Stimulated activated CD4-positive, alpha-beta T cell treated with anti-CD3 and anti-CD28 coated beads, Interleukin-1b, Interleukin-23, amount 100 ng/mL, for 1 hour (primary cell): ENCODE measurements at places on chromosomes 4 and X.

DNA sequence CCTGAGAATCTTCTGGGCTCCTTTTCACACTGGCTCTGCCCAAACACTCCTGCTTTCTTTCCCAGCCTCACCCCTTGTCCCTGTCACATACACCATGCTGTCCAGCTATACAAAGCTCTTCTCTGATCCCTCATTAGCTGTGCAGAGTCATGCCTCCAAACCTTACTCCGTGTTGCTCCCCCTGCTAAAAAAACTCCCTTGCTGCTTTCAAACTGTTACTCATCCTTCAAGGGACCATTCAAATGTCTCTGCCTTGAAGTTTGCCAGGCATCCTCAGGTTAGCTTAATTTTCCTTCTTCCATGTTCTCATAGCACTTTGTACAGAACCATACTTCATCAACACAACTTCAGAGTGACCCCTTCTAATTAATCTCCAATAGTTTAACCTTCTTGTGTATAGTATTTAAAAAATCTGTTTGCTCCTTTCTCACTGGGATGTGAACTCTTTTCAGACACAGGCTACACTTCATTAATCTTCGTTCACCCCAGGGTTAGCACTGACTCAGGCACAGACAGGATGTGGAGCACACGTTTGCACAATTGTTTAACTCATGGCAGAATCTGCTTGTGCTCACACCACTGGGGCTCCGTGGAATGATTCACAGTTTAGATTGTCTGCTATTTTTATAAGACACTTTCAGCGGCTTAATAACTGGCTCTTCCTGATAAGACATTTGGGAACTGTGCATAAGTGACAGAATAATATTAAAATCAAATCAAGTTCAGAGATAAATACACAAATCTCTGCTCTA is 21.4 kb upstream of the SEL1L3 start:
- DNase-seq, result no peak

GRCh38 chr4:43835869-43836268 is 612.7 kb downstream of the KCTD8 start:
- DNase-seq, result no peak

DNA sequence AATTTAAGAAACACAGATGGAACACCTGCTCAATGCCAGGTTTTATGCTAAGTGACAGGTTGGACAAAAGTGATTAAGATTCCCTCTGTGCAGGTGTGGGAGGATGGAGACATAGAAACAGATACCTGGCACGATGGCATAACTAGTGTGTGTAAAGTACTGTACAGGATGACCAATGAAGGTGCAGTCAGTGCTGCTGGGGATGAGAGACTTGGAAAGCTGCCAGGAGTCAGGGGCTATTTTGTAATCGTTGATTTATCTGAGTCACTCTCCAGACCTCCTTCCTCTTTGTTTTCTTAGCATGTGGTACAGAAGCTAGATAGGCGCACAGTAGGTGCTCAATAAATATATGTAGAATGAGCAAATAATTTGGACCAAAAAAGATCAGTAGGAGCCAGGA is 58.2 kb downstream of the CWH43 start:
- no peak for DNase-seq

DNA sequence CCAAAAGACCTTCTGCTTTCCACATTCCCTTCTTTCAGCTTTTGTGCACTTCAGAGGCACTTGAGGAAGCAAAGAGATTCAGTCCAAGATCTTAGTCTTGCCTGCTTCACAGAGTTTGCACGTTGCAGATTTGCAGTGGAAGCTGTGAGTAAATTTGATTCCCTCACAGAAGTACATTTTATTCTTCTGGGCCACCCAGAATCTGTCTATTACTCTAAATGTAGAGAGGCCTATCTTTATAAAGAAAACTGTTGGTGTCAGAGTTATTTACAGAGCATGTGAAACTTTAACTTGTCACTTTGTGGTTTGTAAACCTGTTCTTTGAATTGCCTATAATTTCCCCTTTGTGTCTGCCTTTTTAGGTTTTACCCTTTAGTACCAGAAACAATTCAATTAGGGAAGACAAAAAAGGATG is 15.5 kb downstream of the SPRY1 start:
- no peak for DNase-seq

GRCh38 chr4:128355305-128355704 is 67.7 kb upstream of the PGRMC2 start:
- DNase-seq, result no peak

DNA sequence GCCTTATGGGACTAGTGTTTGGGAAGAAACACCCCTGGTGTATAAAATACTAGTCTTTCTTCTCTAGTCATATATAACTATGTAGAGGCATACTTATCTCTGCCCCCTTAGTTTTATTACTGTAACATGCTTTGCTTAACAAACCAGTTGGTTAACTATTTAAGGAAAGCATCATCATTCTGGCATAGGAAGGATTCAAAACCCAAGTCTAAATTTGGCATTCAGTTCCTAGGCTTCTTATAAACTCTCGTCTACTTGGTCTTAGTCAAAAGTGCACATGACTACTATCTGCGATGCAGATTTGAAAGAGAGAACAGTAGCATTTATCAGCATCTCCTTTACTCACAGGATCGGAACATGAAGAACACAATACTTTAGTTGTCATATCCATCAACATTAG is 111.3 kb downstream of the MFAP3L start:
- DNase-seq, result no peak

DNA sequence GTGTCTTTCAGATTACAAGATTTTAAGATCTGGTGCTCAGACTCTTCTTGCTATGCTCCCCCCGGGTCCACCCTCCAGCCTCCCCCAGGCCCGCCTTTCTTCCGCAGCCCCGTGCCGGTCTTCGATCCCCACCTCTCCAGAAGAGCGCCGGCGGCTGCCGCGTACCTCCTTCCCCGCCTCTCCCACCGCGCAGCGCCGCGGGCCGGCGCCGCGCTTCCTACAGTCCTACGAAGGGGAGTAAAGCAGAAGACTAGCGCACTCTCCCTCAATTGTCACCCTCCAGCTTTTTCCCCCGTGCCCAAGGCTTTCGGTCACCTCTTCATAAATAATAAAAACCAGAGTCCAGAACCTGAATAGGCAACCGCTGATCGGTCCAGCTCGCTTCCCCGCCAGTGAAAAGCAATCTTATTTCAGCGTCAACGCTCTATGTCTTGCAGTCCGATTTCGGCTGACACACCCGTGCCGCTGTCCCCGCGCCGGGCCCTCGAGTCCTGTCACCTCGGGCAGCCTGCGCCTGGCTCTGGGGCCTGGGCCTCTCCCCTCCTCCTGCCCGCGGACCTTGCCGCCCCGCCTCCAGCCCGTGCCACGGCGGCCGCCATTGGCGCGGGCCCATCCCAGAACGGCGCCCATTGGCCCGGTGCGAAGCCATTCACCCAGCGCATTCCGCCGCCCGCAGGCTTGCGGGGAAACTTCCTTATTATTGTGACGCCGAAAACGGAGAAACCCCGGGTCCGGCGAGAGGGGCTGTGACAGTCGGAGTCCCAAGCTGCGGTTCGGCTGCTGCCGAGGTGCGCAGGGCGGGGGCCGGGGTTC is at the start of gene HERC3:
Gene HERC3 (plus strand): TSS at position 694 of the 813 bp plus-strand sequence. CDS start 13,344 bp downstream, outside the sequence.
- peak; percentile 60 for DNase-seq

- DNase-seq, result no peak
Observed at GRCh38 chr4:1493540-1494287, 87.5 kb upstream of the NKX1-1 start.

DNA sequence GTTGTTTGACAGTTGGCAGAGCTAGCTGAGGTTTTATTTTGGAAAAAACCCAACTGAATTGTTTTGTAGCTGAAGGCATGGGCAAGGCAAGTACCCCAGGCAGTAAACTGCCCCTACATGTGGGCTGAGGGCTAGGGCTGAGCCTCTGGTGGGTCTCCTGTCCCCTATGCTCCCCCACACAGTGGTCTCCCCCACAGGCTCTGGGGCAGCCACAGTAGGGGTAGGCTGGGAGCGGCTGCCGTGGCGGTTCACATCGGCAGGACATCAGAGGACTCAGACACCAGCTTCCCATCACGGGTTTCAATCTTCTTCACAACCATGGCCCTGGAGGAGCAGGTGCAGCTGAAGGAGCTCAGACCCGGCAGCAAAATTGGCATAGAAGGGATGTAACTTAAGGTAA is 10.7 kb upstream of the ALAS2 start:
- DNase-seq, result no peak

DNA sequence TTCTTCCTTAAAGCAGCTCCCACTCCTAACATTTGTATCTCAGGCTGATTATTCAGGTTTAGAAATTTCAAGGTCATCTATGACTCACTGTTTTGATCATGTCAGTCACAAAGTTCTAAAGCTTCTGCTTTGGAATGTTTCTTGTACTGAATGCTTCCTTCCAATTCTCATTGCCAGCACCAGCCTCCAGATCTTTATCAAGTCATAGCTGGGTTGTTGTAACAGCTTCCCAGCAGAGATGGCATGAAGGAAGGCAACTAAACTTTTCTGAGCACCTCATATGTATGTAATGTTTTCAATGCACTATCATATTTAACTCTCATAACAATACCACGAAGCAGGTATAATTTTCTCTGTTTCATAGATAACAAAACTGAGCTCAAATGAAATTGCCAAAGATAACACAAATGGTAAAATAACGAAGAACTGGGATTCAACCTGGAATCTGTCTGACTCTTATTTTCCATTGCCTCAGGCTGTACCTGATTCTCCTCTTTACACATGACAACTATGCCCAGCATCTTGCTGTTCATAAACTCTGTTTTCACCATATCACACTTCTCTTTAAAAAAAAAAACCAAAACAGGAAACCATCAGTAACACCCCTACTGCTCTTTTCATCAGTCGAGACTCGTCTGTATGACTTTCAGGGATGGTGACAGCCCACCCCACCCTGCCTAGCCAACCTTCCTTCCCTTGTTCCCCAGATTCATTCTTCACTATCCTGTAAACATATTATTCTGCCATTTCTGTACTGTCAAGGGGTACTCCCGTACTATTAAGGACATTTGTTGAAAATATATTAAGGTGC is 13.4 kb downstream of the TRPC3 start:
- DNase-seq, result no peak

DNA sequence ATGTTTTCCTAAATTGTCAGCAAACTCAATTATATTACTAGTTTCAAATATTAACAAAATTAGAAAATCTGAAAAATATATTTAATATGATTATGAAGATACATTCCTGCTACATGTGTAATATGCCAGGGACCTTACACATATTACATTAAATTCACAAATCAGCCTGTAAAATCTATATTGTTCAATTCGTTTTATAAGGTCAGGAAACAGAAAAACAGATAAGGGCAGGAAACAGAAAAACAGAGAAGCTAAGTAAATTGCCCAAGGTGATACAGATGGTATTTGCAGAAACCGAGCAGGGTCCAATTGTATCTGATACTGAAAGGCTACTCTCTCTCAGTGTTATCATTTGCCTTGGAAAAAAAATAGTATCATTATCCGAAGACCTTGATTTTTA is 739.0 kb downstream of the DMD start:
- no peak for DNase-seq

DNA sequence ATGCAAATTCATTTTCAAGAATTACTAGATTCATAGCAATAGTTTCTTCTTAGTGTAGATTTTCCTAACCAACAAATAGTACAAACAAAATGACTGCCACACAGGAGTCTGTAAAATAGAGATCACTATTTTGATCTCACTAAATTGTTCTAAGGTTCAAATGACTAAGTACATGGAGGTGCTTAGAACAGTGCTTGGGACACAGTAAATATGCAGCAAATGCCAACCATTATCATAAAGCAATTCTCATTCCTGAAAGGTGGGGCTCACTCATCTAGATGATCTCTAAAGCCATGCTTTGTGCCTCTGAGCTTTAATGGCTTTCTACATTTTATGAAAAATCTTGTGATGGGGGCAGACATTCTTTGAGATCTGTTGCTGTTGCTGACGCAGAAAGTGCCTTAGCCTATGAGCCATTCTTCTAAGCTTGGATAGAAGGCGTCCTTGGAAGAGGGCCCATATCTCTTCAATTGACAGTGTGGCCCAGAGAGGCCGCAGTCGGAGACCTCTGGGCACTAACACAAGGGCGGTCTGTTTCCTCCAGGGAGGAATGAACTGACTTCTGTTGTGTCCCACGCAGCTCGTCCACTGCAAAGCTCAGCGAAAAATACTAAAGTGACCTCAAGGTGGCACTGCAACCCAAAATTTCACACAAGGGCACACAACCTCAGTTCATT is 23.5 kb downstream of the TLR10 start:
- peak; percentile 47 for DNase-seq

DNA sequence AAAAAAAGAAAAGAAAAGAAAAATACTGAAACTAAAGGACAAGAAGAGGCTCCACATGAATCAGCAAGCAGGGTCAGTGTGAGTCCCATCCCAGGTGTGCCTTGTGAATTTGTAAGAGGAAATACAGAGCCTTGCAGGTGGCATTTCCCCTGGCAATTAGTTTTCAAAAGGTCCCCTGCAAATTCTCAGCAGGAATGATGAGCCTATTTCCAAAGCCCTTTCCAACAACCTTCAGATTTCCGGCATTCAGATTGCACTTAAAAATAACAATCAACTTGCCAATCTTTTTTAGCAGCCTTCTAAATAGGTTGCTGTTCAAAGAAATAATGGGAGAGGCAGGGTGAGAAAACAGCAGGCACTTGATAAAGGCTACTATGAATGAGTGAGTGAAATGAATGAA is 66.4 kb upstream of the OR13H1 start:
- no peak for DNase-seq

DNA sequence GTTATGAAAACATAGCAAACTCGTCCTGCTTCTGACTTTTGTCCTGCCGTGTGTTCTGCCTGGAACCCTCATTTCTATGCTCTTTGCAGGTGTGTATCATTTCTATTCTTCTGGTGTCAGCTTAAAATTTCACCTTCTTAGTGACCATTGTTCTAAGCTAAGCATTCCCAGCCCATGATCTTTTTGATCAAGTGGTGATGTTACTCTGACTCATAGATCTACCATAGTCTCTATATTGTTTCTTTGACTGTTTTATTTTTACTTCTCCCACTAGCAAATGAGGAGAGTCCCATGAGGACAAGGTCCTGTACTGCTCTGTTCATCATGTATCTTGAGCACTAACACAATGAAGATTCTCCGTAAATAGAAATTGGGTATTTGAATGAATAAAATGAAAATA is 14.1 kb upstream of the CXCL6 start:
- DNase-seq, result no peak

GRCh38 chr4:142838778-142839177 is 7.3 kb downstream of the INPP4B start:
- DNase-seq, result no peak

DNA sequence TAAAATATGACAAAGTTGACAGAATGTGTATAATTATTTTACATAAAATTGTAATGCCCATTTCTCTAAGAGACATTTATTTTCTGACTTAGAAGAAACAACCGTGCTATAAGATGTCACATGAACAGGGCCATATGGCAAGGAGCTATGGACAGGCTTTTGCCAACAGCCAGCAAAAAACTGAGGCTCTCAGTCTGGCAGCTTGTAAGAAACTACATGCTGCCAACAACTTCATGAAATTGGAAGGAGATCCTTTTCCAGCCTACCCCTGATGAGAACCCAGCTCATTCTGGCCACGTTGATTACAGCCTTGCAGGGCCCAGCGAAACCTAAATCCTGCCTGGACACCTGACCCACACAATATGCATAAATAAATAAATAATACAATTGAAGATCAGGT is 250.3 kb upstream of the ARSJ start:
- no peak for DNase-seq

DNA sequence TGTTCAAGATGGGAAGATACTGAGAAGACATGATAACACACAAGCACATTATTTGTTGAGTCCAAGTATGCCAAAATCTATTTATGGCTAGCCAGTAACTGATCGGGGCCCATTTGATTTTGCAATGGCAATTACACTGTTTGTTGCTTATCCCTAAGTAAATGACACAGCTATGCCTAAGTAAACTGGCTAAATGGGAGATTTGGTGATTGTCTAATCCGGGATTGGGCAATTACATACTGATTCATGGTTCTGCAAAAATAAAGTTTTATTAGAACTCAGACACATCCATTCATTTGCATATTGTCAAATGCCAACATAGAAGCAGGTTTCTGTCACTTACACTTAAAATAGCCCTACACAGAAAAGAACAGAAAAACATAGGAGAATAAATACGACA is 140.2 kb upstream of the TBL1X start:
- DNase-seq, result no peak
